ENCODE measurements at places on chromosomes 3 and 15. TPM values are rescaled to one million over a fixed set of nuclear protein-coding genes. Genes with fewer than 3 reads are reported as not detected.

DNA sequence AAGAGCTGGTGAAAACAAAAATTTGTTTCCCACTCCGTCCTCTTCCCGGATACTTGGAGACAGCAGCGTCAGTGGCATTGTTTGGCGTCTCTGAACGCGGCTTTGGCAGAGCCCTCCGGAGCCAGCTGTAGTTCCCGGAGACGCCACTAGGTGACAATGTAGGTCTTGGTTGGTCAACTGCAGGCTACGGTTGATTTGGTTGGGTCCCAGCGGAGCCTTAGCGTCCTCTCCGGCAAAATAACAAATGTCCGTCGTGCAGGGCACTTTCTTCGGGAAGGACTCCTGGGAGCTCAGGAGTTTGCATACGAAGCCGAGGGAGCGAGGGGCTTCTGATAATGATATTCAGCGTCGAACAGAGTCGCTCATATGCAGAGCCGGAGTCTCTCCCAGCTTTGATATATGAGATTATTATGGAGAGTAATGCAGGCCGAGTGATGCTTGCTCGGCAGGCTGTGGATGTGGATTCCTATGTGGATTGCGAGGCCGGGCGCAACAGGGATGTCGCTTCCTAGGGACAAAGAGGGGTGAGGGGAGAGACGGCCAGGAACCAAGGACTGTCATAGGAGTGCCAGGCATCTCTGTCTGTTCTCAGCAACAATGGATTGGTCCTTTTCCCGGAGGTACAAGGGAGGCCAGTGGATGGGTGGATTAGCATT, 74.8 kb downstream of the IL20RB start:
- DNase-seq: peak; percentile 90
- H3K36me3 ChIP-seq: no peaks in the 10 kb centered on the region
- no peak overlapping the region for H3K27ac ChIP-seq
- H3K27me3 ChIP-seq: no peaks in the 10 kb centered on the region
- peak overlapping the region; percentile 18 for H3K4me3 ChIP-seq
- H3K4me1 ChIP-seq: no peaks in the 10 kb centered on the region

GRCh38 chr3:58962816-58963215, 87.0 kb downstream of the CFAP20DC start:
- no peaks in the 10 kb centered on the region for H3K36me3 ChIP-seq
- H3K27me3 ChIP-seq: no peaks in the 10 kb centered on the region
- no peak overlapping the region for H3K27ac ChIP-seq
- DNase-seq: no peak
- no peaks in the 10 kb centered on the region for H3K4me1 ChIP-seq

DNA sequence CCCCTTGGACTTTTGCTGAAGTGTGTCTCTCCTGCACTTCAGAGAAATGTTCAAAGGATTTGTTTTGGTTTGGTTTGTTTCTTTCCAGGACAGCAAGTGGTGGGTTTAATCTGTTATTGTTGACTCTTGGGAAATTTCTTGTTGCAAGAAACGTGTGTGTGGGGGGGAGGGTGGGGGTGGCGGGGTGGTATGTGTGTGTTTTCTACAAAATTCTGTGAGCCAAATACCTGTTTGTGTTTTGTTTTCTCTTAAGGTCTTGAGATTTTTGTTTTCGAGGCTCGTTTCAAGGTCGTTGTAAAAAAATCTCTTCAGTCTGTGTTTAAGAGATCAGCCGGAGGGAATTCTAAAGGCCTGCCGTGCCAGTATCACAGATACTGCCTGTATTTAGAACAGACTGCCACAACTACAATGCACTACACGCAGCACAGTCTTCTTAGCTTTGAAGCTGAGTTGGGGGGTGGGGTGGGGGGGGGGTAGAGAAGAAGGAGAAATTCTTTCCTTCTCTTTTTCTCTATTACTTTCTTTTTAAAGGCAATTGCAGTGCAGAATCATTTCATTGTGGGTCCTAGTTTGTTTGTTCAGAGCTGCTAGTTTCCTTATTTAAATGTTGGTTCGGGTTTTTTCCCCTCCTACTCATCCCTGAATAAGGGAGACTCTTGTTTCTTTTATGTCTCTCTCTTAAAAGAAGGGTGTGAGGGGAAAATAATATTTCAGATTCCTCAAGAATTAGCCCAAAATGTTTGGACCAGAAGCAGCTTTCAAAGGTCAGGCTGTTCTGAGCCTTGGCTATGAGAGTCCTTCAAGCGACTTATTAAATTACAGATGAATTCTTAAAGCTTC, 1.4 kb upstream of the BCL6 start:
- DNase-seq: no peak
- H3K27me3 ChIP-seq: no peaks in the 10 kb centered on the region
- H3K36me3 ChIP-seq: no peaks in the 10 kb centered on the region
- peaks cover 15% of the 10 kb centered on the region for H3K4me1 ChIP-seq
- H3K27ac ChIP-seq: peak overlapping the region; percentile 99

GRCh38 chr3:7315037-7315436, 454.1 kb downstream of the GRM7 start:
- no peak overlapping the region for H3K27ac ChIP-seq
- H3K27me3 ChIP-seq: no peaks in the 10 kb centered on the region
- no peaks in the 10 kb centered on the region for H3K36me3 ChIP-seq
- H3K4me3 ChIP-seq: no peak overlapping the region

Gene SLC9C1
- total RNA-seq: 0.85 TPM

Gene CIAO2A
- 46.9 TPM for total RNA-seq

Gene GOLGA8S
- 0.42 TPM for total RNA-seq

DNA sequence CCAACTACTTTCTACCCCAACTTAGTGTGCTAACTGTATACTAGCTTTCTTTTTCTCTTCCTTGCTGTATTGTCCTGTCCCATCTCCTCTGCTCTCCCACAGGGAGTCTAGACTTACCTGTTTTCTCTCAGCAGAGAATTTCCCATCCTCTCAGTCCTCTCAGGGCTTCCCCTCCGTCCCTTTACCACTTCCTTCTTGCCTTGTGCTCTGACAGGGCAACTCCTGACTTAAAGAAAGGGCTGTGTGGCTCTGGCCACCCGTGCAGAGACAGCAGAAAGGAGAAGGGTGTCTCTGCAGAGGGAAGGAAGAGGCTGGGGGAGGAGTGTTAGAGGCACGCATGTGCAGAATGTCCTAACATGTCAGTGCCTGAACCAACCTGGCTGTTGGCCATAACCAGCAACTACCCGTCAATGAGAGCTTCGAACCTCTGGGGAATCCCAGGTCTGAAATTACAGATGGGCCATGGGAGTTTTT, at the start of gene GCSAM:
GCSAM (minus strand) TSS at position 274 of the 474 bp plus-strand sequence; CDS start at position 146, 128 bp downstream.
- no peaks in the 10 kb centered on the region for H3K27me3 ChIP-seq
- H3K36me3 ChIP-seq: peaks cover 6% of the 10 kb centered on the region
- H3K27ac ChIP-seq: no peak within 1 kb of the TSS
- H3K4me1 ChIP-seq: no peaks in the 10 kb centered on the region

GRCh38 chr3:120214176-120214575, 70.8 kb downstream of the GPR156 start:
- no peaks in the 10 kb centered on the region for H3K4me1 ChIP-seq
- DNase-seq: no peak
- H3K36me3 ChIP-seq: no peaks in the 10 kb centered on the region
- no peaks in the 10 kb centered on the region for H3K27me3 ChIP-seq

Gene FAN1
- 20.9 TPM for total RNA-seq

- H3K4me1 ChIP-seq: peaks cover 21% of the 10 kb centered on the region
- no peaks in the 10 kb centered on the region for H3K36me3 ChIP-seq
- H3K27ac ChIP-seq: peak overlapping the region; percentile 94
These were observed 702 bp downstream of the TBC1D23 start for GRCh38 chr3:100261485-100261903.

DNA sequence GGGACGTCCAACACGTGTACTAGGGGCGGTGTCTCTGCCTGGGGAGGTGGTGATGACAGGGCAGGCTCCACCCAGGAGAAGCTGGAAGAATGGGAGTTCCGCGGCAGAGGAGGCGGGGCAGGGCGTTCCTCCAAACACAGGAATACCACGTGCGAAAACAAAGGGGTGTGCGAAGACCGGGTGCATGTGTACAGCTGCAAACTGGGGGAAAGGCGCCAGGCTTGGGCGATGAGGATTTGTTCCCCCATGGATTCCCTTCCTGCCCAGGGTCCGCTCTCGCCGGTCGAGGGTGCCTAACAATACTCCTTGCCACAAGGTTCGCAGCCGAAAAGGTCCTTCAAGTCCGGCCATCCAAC, 500 bp upstream of the ZSCAN2 start:
- peak overlapping the region; percentile 76 for H3K27ac ChIP-seq
- no peaks in the 10 kb centered on the region for H3K36me3 ChIP-seq
- no peaks in the 10 kb centered on the region for H3K27me3 ChIP-seq
- H3K4me3 ChIP-seq: peak overlapping the region; percentile 75
- DNase-seq: peak; percentile 81
- H3K4me1 ChIP-seq: peaks cover 11% of the 10 kb centered on the region

Gene BOC
- total RNA-seq: 4.1 TPM

Gene FEZF2
- total RNA-seq: not detected

DNA sequence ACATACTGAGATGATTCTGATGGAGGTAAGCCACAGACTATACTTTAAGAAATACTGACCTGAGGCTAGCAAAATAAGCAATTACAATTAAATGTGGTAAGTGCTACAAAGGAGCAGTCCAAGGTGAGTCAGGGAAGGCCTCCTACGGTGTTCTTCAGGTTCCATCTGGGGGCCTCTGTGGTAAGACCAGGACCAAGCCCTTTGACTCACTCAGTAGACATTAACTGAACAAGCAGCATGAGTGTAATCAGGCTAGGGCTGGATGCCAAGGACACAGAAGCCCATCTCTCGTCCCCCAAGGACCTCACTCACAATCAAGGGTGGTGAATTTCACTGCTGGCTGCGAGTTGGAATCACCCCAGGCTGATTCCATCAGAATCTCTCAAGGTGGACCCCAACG, 37.3 kb downstream of the DZIP1L start:
- H3K27ac ChIP-seq: no peak overlapping the region
- no peaks in the 10 kb centered on the region for H3K36me3 ChIP-seq
- H3K4me1 ChIP-seq: peaks cover 28% of the 10 kb centered on the region
- no peak overlapping the region for H3K4me3 ChIP-seq
- DNase-seq: no peak

Gene GABRR3
- total RNA-seq: not detected

GRCh38 chr3:15215996-15216395, 9.9 kb downstream of the CAPN7 start:
- no peak overlapping the region for H3K27ac ChIP-seq
- no peaks in the 10 kb centered on the region for H3K27me3 ChIP-seq
- no peak for DNase-seq
- H3K36me3 ChIP-seq: peaks cover 97% of the 10 kb centered on the region
- peaks cover 10% of the 10 kb centered on the region for H3K4me1 ChIP-seq

DNA sequence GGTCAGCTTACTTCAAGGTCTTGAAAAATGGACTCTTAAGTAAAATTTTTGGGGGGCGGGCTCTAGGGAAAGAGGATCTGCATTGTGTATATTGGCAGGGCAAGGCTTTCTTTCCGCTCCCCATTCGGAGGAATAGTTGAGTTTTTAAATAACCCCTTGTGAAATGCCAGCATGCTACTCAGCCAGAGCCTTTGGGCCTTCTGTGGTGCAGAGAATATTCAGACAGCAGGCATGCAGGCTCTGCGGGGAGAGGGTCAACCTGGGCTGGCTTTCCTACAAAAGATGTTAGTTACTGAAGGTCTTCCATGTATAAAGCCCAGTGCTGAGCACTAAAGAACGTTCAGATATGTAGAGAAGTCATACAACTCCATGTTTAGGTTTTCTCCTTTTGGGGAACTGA, 40.6 kb downstream of the ADAMTSL3 start:
- DNase-seq: no peak
- H3K27ac ChIP-seq: no peak overlapping the region
- no peaks in the 10 kb centered on the region for H3K4me1 ChIP-seq
- H3K36me3 ChIP-seq: no peaks in the 10 kb centered on the region
- H3K4me3 ChIP-seq: no peak overlapping the region

- no peak for DNase-seq
- H3K27ac ChIP-seq: no peak overlapping the region
- H3K27me3 ChIP-seq: no peaks in the 10 kb centered on the region
These were observed 29.8 kb downstream of the ACAN start for GRCh38 chr15:88832820-88833730.

GRCh38 chr3:194596906-194597305, 36.3 kb downstream of the TMEM44 start:
- no peak overlapping the region for H3K27ac ChIP-seq
- no peak overlapping the region for H3K4me3 ChIP-seq
- DNase-seq: no peak
- H3K36me3 ChIP-seq: no peaks in the 10 kb centered on the region
- no peaks in the 10 kb centered on the region for H3K4me1 ChIP-seq

GRCh38 chr3:661356-661755, 431.5 kb upstream of the CNTN6 start:
- H3K27me3 ChIP-seq: no peaks in the 10 kb centered on the region
- DNase-seq: no peak
- no peaks in the 10 kb centered on the region for H3K4me1 ChIP-seq
- no peak overlapping the region for H3K4me3 ChIP-seq
- H3K36me3 ChIP-seq: no peaks in the 10 kb centered on the region
- H3K27ac ChIP-seq: no peak overlapping the region

Gene KNG1
- total RNA-seq: 0.15 TPM

- H3K36me3 ChIP-seq: no peaks in the 10 kb centered on the region
- no peak overlapping the region for H3K27ac ChIP-seq
- H3K4me3 ChIP-seq: no peak overlapping the region
- no peak for DNase-seq
These were observed 45.3 kb downstream of the ATP13A5 start for GRCh38 chr3:193333229-193333628.

Gene STRIT1
- 0.97 TPM for total RNA-seq

DNA sequence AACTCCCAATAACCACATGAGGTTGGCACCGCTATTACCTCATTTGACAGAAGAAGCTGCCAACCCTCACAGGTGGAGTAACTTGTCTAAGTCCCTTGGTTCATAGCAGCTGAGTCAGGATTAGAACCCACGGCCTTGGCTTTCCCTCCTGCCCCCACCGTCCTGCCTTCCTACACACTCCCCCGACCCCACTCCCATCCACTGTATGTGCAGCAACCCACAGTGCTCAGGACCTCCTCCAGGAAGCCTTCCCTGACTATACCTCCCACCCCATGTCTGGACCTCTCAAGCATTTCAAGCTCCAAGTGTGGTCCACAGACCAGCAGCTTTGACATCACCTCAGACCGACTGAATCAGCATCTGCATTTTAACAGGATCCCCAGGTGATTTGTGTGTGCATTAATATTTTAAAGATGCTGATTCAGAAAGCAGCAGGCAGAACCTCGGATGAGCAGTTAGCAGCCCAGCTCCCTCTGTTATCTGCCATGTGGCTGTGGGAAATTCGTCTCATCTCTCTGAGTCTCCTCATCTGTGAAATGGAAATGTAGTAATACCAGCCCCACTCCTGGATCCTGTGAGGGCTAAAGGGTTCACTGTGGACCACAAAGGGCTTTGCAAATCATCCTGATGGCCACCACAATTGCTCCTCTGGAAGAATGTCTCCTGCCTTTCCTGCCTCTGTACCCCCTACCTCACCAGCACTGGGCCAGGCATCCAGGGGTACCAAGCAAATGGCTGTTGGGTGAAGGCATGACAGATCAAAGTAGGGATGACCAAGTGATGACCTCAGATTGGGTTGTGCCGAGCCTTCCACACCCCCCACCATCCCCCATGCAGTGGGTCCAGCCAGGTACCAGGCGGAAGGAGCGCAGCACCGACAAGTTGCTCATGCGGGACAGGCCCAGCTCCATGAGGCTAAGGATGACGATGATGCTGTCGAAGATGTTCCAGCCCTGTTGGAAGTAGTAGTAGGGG, 62.7 kb downstream of the SCN5A start:
- H3K4me1 ChIP-seq: peaks cover 19% of the 10 kb centered on the region
- H3K36me3 ChIP-seq: no peaks in the 10 kb centered on the region
- no peak overlapping the region for H3K27ac ChIP-seq
- H3K27me3 ChIP-seq: no peaks in the 10 kb centered on the region

All from heart right ventricle (tissue), 16 donors.